ENCODE measurements at places on chromosomes 6 and 20.
A peak's percentile ranks its signal among the peaks of the same experiment; 100 is the strongest.

- peak; percentile 90 for DNase-seq
Observed at GRCh38 chr6:150079604-150080003, 10.7 kb upstream of the ULBP3 start.

- DNase-seq, result no peak
Observed at GRCh38 chr20:37841971-37842370, 61.0 kb upstream of the VSTM2L start.

DNA sequence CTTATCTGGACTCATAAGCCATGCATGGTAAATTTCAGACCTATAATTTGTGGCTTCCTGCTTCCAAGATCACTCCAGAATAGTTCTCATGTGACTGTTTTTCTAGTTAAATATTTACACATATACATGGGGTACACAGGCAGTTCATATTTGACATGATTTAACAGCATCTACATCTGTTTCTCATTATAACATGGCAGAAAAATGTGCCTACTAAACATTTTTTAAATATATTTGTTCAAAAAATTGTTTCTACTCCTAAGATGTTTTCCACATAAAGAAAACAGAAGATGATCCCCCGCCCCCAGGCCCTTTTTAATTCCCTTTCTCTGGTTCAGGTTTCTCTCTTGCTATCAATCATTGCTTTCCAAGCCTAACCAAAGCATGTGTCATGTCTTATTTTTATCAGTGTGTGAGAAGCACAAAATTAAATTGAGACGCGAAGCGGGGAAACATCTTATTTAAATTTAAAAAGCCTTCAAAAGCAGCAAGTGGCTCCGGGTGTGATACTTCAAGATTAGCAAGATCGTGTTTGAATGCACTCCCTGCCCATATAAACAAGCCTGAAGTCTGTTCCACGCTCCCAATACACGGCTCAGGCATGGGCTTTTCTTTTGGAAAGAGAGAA, 37.3 kb downstream of the IPCEF1 start:
- DNase-seq, result no peak

DNA sequence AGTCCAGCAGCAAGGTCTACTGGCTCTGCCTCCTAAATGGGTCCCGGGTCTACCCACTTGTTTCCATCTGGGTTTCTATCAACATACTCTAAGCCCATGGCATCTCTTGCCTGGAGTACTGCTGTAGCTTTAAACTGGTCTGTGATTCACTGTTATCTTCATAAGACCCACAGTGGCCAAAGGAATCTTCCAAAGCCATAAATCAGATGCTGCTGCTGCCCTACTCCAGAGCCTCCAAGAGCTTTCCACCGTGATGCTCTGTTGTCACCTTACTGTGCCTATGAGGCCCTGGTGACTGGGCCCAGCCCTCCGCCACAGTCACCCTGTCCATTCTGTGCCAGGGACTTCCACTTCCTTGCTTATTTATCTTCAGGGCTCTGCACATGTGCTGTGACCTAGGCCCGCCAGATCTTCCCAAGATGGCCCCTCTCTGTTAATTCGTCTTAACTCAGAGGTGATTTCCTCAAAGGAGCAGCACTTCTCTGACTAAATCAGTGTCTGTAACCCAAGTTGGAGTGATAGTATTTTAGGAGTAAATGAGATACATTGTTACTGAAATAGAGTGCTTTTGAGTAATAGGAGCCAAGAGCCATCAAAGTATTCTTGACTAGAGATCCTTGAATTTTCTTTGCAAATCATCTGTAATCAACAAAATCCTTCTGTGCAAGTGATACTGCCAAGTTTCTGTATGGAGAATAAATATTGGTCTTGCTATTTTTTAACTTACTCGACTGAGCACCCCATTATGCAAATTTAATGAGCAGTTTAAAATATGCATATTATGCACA, 102.5 kb downstream of the PPP1R14C start:
- no peak for DNase-seq

DNA sequence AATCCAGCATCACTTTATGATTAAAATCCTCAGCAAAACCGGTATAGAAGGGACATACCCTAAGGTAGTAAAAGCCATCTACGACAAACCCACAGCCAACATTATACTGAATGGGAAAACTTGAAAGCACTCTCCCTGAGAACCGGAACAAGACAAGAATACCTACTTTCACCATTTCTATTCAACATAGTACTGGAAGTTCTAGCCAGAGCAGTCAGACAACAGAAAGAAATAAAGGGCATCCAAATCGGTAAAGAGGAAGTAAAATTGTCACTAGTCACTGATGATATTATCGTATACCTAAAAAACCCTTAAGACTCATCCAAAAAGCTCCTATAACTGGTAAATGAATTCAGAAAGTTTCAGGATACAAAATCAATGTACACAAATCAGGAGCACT, 33.3 kb downstream of the BLOC1S5 start:
- no peak for DNase-seq

- DNase-seq, result no peak
Observed at GRCh38 chr6:135328136-135328535, 147.0 kb downstream of the MYB start.

DNA sequence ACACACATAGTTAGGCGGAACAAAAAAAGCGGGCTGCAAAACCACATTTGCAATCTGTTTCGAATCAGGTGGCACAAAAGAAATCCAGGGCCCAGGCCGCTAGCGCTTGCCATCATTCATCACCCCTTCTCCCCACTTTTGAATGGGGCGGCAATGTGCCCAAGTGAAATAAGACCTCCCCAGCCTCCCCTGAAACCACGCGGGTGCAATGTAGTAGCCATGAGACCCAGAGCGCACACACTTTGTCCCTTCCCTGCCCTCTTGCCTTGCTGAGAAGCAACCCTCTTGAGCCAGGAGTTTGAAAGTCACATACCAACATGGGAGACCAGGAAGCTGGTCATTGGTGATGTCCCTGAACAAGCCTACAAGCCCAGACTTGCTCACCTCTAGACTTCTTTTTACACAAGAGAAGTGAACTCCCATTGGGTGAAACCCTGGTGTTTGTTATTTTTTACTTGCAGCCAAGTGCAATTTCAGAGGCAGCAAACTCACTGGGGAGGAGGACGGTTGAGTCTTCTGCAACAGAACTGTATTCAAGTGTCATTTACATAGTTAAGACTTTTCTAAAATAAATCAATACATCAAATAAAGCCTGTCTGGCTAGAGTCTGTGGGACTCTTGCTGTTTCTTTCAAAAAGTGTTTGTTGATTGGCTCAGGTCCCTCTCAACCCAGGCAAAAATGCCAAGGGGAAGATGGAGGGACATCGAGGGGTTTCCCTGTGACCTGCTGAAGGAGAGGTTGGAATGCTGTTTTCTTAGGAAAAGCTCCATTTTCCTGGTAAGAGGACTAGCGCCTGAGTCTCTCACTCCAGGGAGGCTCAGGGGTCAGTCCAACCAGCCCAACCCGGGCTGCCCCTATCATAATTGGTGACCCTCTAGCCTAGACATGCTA, 138.1 kb upstream of the PTPN1 start:
- no peak for DNase-seq

DNA sequence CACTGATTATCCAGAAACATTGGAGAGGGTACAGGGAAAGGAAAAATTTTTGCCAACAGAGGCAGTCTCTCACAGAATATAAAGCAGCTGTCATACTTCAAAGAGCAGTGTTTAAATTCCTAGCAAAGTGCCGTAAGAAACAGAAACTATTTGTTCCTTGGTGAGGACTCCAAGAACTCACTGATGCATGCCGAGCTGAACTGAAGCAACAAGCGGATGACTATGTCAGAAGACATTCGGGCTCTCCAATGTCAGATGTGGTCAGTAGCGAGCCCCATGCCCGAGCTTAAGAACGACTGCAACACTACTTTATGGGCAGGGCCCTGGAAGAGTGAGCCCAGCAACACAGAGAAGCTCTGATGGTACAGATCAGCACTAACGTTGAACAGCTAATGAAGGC, 54.7 kb downstream of the OR2B6 start:
- DNase-seq, result no peak

- DNase-seq, result no peak
Observed at GRCh38 chr6:160260803-160261450, 2.3 kb upstream of the SLC22A2 start.

DNA sequence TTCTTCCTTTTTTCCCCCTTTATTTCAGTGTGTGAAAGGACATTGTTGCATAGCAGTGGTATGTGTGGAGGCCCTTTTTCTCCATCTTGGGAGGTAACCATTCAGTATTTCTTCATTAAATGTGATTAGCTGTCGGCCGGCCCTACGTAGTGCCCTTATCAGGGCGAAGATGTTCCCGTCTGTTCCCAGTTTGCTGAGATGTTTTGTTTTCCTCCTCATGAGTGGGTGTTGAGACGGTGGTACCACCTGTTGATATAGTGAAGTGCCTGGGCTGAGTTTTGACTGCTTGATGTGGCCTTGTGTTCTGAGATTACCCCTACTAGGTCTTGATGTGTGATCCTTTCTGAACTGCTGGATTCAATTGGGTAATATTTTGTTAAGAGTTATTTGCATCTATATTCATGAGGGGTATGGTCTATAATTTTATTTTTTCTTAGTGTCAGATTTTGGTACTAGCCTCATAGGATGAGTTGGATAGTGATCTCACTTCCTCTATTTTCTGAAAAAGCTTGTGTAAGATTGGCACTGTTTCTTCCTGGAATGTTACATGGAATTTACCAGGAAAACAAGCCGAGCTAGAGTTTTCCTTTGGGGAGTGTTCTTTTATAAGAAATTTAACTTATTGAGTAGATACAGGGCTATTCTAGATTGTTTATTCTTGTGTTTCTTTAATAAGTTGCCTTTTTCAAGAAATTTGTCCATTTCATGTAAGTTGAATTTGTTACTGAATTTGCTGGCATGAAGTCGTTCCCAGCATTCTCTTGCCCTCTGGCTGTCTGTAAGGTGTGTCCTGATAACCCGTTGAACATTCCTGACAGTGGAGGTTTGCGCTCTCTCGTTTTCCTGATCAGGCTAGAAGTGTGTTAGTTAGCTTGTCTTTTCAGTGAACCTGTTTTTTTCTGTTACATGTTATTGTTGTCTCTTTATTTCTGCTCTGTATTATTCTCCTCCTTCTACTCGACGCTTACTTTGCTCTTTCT, 4.3 kb downstream of the MTG2 start:
- DNase-seq, result no peak

GRCh38 chr6:69232496-69232895, 564.3 kb downstream of the LMBRD1 start:
- no peak for DNase-seq

GRCh38 chr20:38316341-38316740, 12.4 kb downstream of the BPI start:
- no peak for DNase-seq

DNA sequence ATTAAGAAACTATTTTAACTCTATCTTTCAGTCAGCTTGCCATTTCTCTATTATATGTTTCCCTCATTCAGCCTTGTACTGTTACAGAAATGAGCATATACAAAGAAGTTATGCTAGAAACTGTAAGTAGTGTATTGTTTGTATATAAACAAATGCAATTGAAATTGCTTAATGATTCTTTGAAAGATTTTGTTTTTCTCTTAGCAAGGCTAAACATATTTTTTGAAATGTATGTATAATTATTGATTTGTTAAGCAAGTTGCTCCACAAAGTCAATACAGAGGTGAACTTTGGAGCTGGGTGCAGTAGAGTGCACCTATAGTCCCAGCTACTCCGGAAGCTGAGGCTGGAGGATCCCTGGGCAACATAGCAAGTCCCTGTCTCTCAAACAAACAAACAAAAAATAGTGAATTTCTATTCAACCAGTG, 253.6 kb downstream of the RNGTT start:
- no peak for DNase-seq

- DNase-seq, result no peak
Observed at GRCh38 chr6:98875375-98875774, 41.0 kb downstream of the POU3F2 start.

GRCh38 chr20:33933469-33933909, 60.2 kb upstream of the RALY start:
- DNase-seq, result peak; percentile 52

- DNase-seq, result no peak
Observed at GRCh38 chr20:56360133-56360907, 1.5 kb downstream of the FAM210B start.

DNA sequence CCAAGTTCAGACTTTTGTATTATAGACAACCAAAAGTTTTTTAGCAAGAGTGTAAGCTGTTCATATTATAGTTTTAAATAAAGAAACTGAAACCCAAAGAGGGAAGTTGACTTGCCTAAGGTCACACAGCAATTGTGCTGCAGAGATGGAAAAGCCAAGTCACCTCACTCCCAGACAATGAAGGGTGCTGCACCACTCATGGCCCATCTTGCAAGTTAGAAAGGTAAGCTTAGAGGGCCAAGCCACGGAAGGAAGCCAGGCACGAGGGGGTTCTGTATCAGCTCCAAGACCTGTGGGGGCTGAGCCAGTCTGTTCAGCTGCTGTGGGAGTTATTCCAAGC, 860 bp downstream of the DEFB124 start:
- no peak for DNase-seq

GRCh38 chr6:47138046-47138445, 95.9 kb upstream of the ADGRF1 start:
- DNase-seq, result no peak

DNA sequence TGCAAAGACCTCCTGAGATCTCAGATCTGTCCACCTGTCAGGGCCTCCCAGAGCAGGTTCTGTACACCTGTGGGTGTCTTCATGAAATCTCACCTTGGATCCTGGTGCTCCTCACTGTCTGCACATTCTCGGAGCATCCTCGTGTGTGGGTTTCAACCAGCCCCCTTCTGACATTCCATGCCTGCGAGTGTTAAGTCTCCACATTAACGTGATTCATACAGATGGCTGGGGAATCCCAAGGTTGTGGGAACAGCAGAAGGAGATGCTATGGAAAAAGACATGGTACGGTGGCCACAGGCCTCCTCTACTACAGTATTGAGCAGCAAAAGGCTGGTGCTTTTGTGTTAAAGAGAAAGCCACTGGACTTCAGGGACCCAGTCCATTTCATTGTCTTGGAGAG, 556.5 kb downstream of the DHX35 start:
- no peak for DNase-seq

DNA sequence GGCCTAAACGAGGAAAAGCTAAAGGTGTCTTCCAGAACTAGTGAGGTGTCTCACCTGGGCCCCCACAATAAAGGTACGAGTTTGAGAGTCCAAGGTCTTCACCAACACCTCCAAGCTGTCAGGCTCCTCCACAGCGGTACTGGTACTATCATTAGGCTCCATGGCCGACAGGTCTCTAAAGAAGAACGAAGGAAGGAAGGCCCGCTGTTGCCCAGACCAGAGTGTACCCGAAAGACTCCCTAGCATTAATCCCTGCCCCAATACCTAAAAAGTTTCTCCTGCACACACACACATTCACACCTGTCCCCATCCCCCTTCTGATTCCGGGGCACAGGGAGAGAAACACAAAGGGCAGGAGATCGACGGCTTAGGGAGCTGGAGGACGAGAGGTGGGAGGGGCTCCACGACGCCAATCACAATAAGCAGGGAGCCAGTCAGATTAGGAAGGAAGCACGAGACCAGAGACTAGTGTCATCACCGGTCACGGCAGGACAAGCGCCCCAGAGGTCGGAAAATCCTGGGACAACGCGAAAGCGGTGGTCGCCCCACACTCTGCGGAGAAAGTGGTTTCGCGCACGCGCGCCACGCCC, 764 bp downstream of the BAG6 start:
- DNase-seq, result no peak

Measured in Jurkat, Clone E6-1 (cell line).